Effector CD8-positive, alpha-beta T cell (primary cell): ENCODE measurements at places on chromosomes 1 and 21.

DNA sequence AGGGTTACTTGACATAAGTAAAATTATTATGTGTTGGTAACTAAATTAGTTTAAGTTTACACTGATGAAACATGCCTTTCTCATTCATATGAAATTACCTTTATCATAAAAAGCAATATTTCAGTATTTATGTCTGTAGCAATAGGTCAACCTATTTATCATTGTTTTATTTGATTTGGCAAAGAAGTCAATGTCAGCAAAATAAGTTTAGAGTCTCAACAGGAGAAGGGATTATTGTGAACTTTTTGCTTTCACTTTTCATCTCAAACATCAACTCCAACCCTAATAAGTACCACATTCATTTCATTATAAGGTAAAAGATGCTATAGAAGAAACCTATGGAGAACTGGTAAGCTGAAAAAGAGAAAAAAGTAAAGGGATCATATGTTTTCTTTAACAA is 1015.4 kb upstream of the ADGRL4 start:
- DNase-seq: no peak

DNA sequence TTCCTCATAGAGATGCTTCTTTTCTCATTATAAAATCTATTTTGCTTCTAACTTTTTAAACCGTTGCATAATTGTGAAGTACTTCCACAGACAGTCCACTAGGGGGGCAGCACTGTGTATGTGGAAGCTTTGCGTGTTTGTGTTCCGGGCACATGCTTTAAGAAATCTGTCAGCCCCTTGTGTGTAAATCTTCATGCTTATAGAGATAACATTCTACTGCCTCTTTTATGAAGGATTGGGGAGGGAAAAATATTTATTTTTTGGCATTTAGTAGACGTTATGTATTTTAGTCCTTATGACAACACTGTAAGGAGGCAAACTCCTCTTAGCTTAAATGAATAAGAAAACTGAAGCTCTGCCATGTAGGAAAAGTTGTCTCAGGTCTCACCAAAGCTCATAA is 157.3 kb upstream of the PTGFR start:
- DNase-seq: no peak

DNA sequence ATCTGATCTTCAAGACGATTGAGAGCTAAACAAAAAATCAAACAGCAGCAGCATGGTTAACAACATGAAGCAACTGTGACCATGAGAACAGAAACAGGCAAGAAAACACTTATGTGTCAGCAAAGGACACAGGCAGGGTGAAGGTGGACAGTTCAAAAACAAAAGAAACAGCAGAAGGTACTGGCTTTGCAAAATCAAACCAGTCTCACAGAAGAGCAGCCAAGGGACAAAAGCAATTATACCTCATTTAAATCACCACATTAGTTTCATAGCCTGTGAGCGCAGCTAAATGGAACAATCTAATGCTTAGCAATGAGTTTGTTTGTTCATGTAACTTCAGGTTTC is 59.1 kb downstream of the CAPN2 start:
- DNase-seq: no peak

DNA sequence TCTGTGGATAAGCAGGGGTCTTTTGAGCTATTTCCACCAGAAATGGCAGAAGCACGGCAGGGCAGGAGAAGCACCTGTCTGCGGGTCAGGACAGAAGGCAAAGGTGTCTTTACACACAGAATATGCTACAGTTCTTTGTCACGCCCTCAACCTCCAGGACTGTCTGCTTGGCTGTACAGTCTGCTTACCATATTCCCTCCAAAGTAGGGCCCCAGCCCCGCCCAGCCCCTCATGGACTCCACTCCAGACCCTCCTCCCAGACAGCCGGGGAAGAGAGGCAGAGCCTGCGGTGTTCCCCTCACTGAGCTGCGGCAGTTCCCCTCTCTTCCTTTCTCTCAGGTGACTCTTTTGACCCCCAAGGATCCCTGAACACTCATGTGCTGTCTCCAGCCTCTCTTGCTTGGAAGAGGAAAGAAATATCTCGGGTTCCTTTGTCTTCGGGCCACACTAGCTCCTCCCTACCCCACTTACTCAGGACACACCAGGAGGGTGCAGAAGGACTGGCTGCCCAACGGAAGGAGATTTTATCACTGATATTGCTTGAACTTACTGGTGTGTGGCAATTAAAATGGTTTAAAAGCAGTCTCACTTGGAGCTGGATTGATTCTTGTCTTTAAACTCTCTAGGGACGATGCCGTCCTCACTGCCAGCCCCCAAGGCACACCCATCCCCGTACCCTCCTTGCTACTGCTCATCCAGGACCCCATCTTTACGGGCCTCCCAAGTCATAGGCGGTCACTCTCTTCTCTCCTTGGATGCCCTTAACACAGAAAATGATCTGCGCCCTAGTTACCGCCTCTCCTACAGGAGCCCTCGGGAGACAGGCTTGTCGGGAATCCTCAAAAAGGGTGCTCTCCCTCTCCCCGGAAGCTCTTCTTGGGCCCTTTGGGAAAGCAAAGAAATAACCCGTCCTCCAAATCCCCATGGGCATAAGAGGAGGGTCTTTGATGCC is 169.7 kb downstream of the TOMM20 start:
- DNase-seq: no peak

- no peak for DNase-seq
Measured at GRCh38 chr21:35142036-35142815, 93.1 kb upstream of the RUNX1 start.
